ENCODE measurements at places on chromosomes 1 and 21. TPM values are rescaled to one million over a fixed set of nuclear protein-coding genes. Genes with fewer than 3 reads are reported as not detected.

GJB4 gene
- not detected for total RNA-seq

DNA sequence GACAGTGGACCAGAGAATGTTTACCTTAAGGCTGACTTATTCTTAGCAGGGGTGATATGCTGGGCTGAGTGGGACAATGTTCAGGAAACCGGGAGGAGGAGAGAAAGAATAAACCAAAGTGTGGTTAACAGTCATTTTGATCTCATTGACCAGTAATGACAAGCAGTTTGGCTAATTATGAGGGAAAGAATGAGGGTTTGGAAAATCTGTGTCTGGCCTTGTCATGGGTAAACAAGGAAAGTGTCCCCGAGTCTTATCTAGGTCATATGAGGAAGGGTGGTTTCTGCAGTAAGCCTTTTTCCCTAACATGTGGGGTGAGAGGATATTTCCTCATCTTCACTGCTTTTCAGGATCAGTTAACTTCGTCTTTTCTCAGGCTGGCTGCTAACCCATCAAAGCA, 155.0 kb downstream of the TPR start:
- DNase-seq, result no peak

LRRC8D gene
- 28.6 TPM for total RNA-seq

DNA sequence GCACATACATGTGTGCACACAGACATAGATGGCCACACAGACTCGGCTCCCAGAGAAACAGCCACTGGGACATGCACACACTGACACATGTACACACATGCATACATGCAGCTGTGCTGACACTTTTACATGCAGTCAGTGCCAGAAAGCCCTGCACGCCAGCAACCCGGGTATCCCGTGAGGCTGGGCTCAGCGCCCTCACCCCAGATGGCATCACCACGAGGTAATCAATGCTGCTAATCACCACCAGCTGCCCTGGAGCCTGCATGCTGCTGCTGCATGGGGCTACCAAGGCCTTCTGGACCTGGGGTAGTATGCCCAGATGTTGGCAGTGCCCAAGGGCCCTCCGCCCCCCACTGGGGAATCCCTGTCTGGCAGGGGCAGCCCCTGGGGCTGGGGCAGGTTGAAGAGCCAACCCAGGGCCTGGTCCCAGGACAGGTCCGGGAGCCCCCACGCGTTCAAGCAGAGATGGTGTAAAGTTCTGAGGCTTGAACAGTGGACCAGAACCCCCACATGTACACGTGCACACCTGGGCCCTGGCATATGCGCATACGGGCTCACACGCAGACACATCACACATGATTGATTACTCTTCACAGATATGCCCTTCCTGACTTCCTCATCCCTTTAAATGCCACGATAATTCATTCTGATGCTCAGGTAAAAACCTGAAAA, 2.7 kb upstream of the COL16A1 start:
- DNase-seq, result no peak

- DNase-seq, result no peak
Observed at GRCh38 chr1:158353303-158354075, at the start of gene CD1E. Gene CD1E (plus strand): TSS chr1:158353894. CDS start chr1:158353989, 95 bp downstream.

MRPS6 gene
- 120 TPM for total RNA-seq

GRCh38 chr1:7902478-7903085, 38.1 kb downstream of the TNFRSF9 start:
- peak; percentile 32 for DNase-seq

EXO1 gene
- total RNA-seq, result 49.2 TPM

DNA sequence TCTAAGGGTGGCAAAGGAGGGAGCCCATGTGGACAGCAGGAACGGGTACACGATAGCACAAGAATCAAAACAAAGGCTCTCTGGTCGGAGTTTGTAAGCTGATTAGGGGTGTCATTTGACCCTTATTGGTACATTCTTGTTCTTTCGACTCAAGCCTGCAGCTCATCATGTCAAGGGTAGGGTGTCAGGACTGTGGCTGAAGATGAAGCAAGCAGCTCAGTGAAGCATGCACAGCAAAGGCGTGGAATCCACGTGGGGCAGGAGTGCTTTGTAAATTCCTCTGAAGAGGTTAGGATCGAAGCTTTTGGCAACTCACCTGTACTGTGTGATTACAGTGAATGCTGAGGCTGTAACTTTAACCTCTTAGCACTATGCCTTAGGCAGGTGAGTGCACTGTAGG, 4.7 kb upstream of the ABCB10 start:
- DNase-seq, result no peak

DNAJC6 gene
- 3.0 TPM for total RNA-seq

DMBX1 gene
- total RNA-seq, result not detected

GBP3 gene
- total RNA-seq, result 7.5 TPM

WNT3A gene
- not detected for total RNA-seq

Data from activated T-helper 2 cell treated with anti-CD3 and anti-CD28 coated beads, Interferon-gamma antibody, Interleukin-2, Interleukin-4, amounts not matched to agents 10 μg/mL and 5 μg/mL and 100 μg/mL, durations not matched to agents 14 hours and 24 hours and 36 hours (primary cell).